ENCODE measurements at places on chromosomes 6 and 20. TPM values are rescaled to one million over a fixed set of nuclear protein-coding genes. Genes with fewer than 3 reads are reported as not detected.

GRCh38 chr20:49749625-49750024 is 35.9 kb upstream of the B4GALT5 start:
- no peak overlapping the region for H3K27ac ChIP-seq
- no peak overlapping the region for H3K4me3 ChIP-seq
- H3K36me3 ChIP-seq = no peaks in the 10 kb centered on the region
- no peak for DNase-seq
- H3K4me1 ChIP-seq = peaks cover 8% of the 10 kb centered on the region
- peaks cover 8% of the 10 kb centered on the region for H3K27me3 ChIP-seq

DNA sequence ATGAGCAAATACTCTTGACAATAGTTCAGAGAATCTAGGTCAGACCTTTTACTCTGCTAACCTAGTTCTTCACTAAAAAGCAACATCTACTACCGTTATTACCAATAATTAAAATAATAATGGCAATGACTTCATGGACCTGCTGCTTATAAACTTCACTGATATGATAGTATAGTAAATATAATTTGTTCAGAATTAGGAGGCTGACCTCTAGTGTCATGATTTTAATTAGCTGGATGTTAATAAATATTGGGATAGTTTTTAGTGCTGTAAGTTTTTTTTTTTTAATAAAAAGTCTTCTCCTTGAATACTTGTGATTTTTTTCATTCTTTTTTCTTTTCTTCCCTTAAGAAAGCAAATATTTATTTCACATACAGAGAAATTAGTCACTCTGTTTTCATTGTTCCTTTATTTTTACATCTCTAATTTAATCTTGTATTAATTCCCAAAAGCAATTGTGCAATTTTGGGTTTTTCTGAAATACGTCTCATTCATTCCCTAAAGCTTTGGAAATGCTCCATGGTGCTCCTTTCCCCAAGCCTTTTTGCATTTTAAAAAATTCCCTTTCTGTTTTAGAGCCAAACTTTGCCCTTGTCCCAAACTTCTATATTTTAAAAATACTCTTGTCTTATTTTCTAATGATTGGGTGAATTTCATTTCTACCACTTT is 46.6 kb upstream of the UST start:
- peak overlapping the region; percentile 89 for H3K4me3 ChIP-seq
- peak overlapping the region; percentile 64 for H3K27ac ChIP-seq
- no peaks in the 10 kb centered on the region for H3K27me3 ChIP-seq
- no peak for DNase-seq
- peaks cover 6% of the 10 kb centered on the region for H3K36me3 ChIP-seq

- peaks cover 50% of the 10 kb centered on the region for H3K36me3 ChIP-seq
- DNase-seq = no peak
- H3K4me1 ChIP-seq = peaks cover 82% of the 10 kb centered on the region
- H3K27me3 ChIP-seq = no peaks in the 10 kb centered on the region
- peak overlapping the region; percentile 99 for H3K27ac ChIP-seq
- H3K4me3 ChIP-seq = peak overlapping the region; percentile 65
Observed at GRCh38 chr20:31712564-31713311, 9.9 kb downstream of the BCL2L1 start.

DNA sequence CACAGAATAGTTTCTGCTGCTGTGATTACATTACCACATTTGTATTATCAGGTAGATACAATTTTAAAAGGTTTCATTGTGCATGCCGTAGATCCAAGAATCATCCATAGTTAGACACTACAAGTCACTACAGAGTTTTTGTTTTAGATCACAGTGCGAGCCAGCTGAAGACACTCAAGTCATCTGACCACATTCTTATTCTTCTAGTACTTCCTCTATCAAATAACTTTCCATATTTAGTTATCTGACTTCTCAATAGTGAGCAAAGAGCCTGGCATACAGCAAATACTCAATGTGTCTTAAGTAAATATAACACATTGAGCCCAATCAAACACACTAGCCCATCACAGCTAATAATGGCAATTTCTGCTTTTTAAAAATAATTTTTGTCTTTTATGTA is 195.4 kb downstream of the ASCC3 start:
- no peaks in the 10 kb centered on the region for H3K27me3 ChIP-seq
- peaks cover 4% of the 10 kb centered on the region for H3K36me3 ChIP-seq
- no peak overlapping the region for H3K27ac ChIP-seq
- H3K4me3 ChIP-seq = no peak overlapping the region

SEMG1 gene
- total RNA-seq = not detected

- peaks cover 52% of the 10 kb centered on the region for H3K27me3 ChIP-seq
- no peak overlapping the region for H3K4me3 ChIP-seq
- no peak overlapping the region for H3K27ac ChIP-seq
- H3K36me3 ChIP-seq = no peaks in the 10 kb centered on the region
- no peak for DNase-seq
- H3K4me1 ChIP-seq = no peaks in the 10 kb centered on the region
Observed at GRCh38 chr20:23679133-23680092, 9.4 kb downstream of the CST4 start.

GRCh38 chr6:144330017-144330987 is 45.2 kb downstream of the UTRN start:
- no peaks in the 10 kb centered on the region for H3K27me3 ChIP-seq
- H3K4me3 ChIP-seq = no peak overlapping the region
- H3K27ac ChIP-seq = peak overlapping the region; percentile 80
- H3K4me1 ChIP-seq = peaks cover 46% of the 10 kb centered on the region
- no peak for DNase-seq

- peaks cover 33% of the 10 kb centered on the region for H3K27me3 ChIP-seq
- H3K4me3 ChIP-seq = no peak overlapping the region
- H3K27ac ChIP-seq = no peak overlapping the region
- no peak for DNase-seq
- H3K36me3 ChIP-seq = peaks cover 8% of the 10 kb centered on the region
Observed at GRCh38 chr6:169939554-169940164, 188.2 kb downstream of the ERMARD start.

HS3ST5 gene
- not detected for total RNA-seq

GRCh38 chr20:22529150-22530019 is 55.0 kb downstream of the FOXA2 start:
- no peak overlapping the region for H3K4me3 ChIP-seq
- no peaks in the 10 kb centered on the region for H3K4me1 ChIP-seq
- H3K36me3 ChIP-seq = no peaks in the 10 kb centered on the region
- no peaks in the 10 kb centered on the region for H3K27me3 ChIP-seq

DNA sequence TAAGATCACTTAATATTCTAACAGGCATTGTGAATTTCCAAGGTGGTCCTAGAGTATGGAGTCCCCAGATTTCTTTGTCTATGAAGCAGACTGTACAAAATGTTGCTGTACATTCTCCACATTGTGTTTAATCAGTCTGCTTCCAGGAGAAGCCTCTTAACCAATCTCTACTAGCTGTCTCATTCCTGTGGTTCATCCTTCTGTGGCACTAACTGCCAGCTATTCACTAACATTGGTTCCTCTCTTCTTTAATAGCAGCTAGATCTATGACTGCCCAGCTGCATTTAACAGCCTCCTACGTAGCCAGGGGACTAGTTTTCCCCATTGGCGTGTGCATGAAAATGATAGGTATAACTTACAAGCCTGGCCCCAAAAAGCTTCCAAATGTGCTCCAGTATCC is 395.4 kb downstream of the SAMD5 start:
- no peaks in the 10 kb centered on the region for H3K4me1 ChIP-seq
- no peaks in the 10 kb centered on the region for H3K27me3 ChIP-seq
- no peak for DNase-seq
- H3K36me3 ChIP-seq = no peaks in the 10 kb centered on the region
- H3K27ac ChIP-seq = no peak overlapping the region

GSTA2 gene
- total RNA-seq = not detected

GRCh38 chr20:44025756-44026155 is 111.1 kb downstream of the TOX2 start:
- peaks cover 50% of the 10 kb centered on the region for H3K27me3 ChIP-seq
- H3K27ac ChIP-seq = no peak overlapping the region
- no peaks in the 10 kb centered on the region for H3K36me3 ChIP-seq
- peaks cover 46% of the 10 kb centered on the region for H3K4me1 ChIP-seq

GRCh38 chr6:122472022-122472340 is 374 bp upstream of the SERINC1 start:
- H3K27ac ChIP-seq = peak overlapping the region; percentile 95
- H3K4me1 ChIP-seq = peaks cover 29% of the 10 kb centered on the region
- H3K36me3 ChIP-seq = peaks cover 9% of the 10 kb centered on the region
- DNase-seq = no peak

- H3K4me1 ChIP-seq = peaks cover 13% of the 10 kb centered on the region
- peaks cover 7% of the 10 kb centered on the region for H3K27me3 ChIP-seq
- no peak overlapping the region for H3K27ac ChIP-seq
- no peaks in the 10 kb centered on the region for H3K36me3 ChIP-seq
- H3K4me3 ChIP-seq = no peak overlapping the region
Observed at GRCh38 chr6:141464490-141464889, 668.2 kb upstream of the GJE1 start.

DNA sequence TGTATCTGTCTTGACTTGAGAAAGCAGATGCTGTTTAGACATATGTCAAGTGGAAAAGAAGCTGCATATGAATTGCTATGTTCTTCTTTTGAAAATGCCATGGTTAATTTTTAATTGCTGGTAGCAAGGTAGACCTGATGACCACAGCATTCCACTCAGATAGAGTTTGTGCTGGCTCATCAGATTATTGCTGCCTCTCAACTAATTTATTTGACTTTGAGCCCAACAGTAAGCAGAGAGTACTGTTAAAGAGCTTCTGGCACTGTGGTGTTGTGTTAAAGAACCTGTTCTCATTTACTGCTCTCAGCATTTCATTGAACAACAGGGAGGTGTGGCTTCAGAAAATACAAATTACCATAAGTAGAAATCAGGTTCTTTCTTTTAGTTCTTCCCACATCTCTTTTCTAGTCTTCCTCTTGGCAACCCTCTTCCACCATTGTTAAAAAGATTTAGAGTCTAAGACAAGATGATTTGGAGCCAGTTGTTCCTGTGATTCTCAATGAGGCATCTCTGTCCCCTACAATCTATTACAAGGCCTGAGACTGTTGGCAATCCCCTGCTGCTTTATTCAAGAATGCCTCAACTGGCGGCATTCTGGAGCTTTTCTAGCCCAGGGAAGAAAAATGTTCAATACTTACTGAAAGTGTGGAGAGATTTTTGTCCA is 967.6 kb upstream of the GJE1 start:
- no peaks in the 10 kb centered on the region for H3K36me3 ChIP-seq
- no peak overlapping the region for H3K27ac ChIP-seq
- no peak for DNase-seq

DNA sequence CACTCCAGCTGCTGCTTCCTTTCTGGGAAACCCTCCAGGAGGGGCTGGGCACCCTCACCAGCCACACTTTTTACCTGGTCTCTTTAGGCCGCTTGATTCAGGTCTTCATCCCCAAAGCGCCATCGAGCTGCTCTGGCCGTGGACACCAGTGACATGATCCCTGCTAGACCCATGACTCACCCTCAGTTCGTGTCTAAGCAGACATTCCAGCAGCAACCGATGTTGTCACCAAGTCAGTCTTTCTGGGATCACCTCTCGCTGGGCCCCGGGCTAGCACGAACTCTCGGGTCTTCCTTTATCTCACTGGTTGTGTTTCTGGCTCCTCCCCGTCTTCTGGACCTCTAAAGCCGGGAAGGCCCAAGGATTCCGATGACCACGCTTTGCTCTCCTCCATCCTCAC is 43.0 kb upstream of the GPR31 start:
- DNase-seq = no peak
- peaks cover 29% of the 10 kb centered on the region for H3K27me3 ChIP-seq
- no peak overlapping the region for H3K27ac ChIP-seq

DNA sequence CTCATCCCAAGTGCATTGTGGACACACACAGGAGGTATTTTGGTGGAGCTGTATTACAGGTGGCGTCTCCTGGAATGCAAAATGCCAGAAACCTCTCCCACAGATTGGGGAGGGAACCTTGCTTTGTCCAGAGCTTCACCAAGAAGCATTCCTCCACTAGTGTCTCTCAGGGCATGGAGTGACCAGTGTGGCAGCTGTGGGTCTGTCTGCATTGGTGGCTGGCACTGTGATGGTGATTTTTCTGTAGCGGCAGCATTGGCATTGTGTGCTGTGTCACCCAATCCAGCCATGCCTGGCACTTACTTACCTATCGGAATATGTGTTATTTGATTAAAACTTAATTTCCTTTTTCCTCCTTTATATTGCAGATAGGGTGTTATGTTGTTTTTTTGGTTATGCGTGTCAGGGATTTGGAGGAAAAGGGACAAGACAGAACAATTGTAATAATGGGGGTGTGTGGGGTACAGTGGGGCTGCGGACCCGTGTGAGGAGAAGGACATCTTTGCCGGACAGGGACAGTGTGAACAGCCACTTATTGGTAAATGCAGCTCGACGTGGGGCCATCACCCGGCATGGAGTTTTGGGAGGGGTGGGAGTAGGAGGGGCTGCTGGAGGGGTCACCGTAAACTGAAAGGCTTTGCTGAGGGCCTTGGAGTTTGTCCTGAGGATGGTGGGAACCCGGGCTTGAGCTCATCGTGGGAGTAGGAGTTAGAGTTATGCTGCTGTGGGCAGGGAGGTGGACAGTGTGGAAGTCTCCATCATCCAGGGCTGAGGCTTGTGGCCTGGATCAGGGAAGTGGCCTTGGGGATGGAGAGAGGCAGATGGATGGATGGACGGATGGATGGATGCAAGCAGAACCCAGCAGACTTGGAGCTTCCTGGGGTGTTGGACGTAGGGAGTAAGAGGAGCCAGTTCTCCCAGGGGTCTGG is 105.0 kb downstream of the SYCP2 start:
- no peaks in the 10 kb centered on the region for H3K4me1 ChIP-seq
- no peaks in the 10 kb centered on the region for H3K36me3 ChIP-seq
- H3K27ac ChIP-seq = no peak overlapping the region
- no peak overlapping the region for H3K4me3 ChIP-seq
- H3K27me3 ChIP-seq = peaks cover 10% of the 10 kb centered on the region

SULF2 gene
- 2.1 TPM for total RNA-seq

DNA sequence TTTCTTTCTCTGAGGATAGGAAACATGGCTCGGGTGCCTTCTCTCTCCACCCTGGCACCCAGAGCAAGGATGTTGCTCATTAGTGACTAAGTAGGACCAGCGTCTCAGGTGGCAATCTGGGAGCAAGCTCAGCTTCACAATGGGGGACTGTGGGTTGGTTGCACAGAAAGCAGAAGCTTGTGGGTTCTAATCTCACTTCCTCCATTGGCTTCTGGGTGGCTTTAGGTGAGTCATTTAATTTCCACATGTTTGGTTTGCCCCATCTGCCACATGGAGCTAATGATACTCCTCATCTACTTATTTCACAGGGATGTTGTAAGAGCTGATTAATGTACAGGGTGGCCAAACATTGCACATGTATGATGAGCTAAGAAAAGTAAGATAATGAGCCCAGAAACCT is 54.8 kb upstream of the AKIRIN2 start:
- no peaks in the 10 kb centered on the region for H3K36me3 ChIP-seq
- peak overlapping the region; percentile 36 for H3K27ac ChIP-seq
- H3K4me1 ChIP-seq = peaks cover 11% of the 10 kb centered on the region
- DNase-seq = peak; percentile 65
- H3K4me3 ChIP-seq = peak overlapping the region; percentile 52

DNA sequence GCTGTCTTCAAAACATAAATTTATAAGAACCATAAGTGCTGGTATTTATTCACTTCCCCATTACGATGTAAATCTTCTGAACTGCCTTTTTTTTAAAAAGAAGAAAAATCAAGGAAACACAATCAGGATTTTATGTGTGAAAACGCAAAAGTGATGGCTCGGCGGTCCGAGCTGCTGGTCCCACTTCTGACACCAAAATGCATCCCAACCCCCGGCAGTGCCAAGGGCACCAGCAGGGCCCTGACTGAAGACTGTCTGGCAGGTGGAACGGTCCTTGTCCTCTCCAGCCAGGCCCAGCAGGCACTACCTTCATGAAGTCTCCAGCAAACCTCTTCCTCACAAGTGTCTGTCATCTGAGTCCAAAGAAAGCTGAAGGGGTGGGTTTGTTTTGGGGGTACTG is 41.2 kb downstream of the TBC1D7 start:
- no peaks in the 10 kb centered on the region for H3K36me3 ChIP-seq
- no peak overlapping the region for H3K27ac ChIP-seq
- DNase-seq = no peak
- H3K27me3 ChIP-seq = no peaks in the 10 kb centered on the region
- no peak overlapping the region for H3K4me3 ChIP-seq

ID1 gene
- 0.52 TPM for total RNA-seq

All from natural killer cell treated with Interleukin-12 subunit alpha and Interleukin-12 subunit beta and Interleukin-15 and Interleukin-18, amount 100 ng/mL, for 72 hours (primary cell).